ENCODE measurements at places on chromosomes 6 and 20. TPM values are rescaled to one million over a fixed set of nuclear protein-coding genes. Genes with fewer than 3 reads are reported as not detected.

Gene PGC
- polyA plus RNA-seq: 0.26 TPM

DNA sequence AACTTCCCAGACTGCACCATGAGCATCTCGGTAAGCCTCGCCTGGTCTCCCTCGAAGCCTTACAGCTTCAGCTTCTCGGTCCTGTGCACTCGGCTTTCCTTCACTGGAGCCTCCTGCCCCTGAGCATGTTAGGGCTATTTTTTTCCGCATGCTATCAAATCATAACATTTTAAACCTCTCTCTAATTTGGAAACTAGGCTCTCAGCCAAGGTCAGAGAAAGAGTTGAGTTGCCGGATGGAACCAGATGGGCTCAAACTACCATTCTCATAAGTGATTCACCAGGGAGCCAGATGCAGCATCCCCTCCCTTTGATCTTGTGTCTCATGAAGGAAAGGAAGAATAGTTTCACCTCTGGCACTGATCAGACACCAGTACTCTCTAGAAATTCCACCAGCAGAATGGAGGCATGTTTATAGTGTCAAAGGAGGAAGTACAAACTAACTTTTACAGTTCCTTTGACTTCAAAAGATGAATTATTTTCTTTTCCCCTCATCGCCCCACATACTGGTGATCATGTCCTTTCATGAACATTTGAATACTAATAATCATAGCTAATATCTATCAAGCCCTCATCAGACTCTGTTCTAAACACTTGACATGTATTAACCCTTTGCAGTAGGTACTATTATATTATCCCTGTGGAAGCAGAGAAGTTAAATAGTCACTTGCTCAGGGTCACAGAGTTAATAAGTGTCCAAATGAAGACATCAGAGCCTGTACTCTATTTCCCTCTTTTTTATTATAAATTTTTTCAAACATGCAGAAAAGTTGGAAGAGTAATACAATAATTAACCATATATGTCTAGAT is 46.7 kb downstream of the MAP1LC3A start:
- peak; percentile 46 for DNase-seq

Gene TSPO2
- polyA plus RNA-seq: 0.82 TPM

Gene SAPCD1
- 17.2 TPM for polyA plus RNA-seq

DNA sequence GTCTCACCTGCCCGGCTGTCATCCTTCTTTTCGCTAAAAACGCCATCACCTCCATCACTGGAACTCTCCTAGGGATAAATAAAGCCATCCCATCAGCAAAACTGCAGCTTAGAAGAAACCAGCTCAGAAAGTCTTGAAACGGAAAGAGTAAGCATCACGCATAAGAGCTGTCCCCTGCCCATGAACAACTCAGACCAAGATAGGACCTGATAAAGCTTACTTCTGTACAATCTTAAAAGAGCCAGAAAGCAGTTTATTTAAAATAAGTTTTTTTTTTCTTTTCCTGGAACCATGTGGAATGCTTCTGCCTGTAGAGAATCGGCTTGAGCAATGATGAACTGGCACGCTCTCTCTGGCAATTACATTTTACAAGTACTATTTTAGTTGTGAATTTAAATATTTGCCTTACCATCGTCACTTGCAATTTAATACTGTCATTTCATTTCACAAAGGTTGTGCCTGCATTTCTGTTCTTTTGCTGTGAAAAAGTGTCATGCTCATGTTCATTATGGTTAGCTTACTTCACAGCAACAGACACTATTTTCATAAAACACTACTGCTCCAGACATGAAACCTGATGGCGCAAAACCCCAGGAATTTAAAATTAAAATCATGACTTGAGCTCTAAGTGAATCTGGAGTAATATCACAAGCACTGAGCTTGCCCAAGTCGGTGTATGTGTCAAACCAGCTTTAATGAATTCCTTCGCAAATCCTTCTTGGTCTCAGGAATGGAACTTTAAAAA is 59.6 kb upstream of the EMILIN3 start:
- DNase-seq: no peak

Gene MCM9
- polyA plus RNA-seq: 26.0 TPM

DNA sequence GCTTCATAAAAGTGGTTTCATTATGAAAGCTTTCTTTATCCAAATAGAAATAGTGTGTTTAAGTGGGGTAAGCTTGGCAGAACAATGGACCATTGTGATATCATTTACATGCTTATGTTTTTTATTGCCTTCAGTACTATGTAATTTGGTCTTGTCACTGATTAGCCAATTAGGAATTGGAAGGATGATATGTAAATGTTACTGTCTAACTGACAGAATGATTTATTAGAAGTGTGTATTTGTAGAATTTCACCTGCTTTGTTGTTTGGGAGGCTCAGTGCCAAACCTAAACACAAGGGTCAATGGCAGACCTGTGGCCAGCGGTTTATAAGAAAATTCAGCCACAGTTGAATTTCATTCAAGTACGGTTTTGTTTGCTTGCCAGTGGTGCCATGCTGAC is 39.0 kb downstream of the AIG1 start:
- no peak for DNase-seq

- no peak for DNase-seq
These were observed 102.3 kb downstream of the EDN3 start for GRCh38 chr20:59402681-59403080.

- no peak for DNase-seq
These were observed 162.9 kb downstream of the QKI start for GRCh38 chr6:163577404-163577803.

DNA sequence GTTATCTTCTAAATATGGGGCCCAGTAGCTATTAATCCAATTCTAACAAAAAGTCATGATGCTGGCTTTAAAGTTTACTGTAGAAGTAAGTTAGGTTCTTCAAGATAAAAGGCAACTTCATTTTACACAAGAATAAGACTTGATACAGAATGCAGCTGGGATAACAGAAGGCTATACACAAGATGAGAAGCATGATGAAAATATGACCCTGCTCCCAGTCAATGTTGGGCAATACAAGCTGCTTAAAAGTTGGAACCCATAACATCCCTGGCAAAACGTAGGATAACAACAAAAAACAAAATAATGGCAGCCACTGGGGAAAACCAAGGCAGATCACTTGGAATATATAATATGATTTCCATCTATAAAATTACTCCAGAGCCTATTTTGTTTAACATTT is 87.6 kb upstream of the RSPO3 start:
- no peak for DNase-seq

DNA sequence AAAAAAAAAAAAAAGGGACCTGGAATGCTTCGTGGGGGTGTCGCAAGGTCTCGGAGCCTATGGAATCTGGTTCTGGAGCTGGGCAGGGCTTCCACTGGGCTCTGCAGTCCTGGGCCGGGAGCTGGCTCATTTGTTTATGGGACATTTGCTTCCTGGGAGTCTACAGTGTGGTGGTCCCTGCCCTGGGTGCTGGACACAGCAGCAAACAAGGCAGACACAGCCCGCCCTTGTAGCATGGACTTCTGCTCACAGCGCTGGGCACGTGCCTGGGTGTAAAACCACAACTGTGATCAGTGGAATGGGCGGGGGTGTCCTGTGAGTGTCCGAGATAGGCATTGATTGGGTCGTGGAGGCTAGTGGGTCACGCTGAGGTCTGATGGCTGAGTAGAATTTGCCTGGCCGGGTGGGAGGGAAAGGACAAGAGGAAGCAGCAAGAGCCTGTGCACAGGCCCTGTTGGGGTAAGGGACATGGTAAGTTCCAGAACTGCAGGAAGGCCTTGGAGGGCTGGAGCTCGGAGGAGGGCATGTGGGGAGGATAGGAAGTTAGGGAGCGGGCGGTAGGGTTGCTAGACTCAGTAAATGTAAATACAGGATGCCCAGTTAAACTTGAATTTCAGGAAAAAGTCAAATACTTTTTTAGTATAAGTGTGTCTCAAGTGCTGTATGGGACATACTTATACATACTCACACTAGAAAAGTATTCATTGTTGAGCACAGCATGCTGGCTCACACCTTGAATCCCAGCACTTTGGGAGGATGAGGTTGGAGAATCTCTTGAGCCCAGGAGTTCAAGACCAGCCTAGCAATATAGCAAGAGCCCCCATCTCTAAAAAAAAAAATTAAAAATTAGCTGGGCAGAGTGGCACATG is 61.3 kb upstream of the PMEPA1 start:
- no peak for DNase-seq

GRCh38 chr6:5667737-5668136 is 339.0 kb downstream of the NRN1 start:
- no peak for DNase-seq

DNA sequence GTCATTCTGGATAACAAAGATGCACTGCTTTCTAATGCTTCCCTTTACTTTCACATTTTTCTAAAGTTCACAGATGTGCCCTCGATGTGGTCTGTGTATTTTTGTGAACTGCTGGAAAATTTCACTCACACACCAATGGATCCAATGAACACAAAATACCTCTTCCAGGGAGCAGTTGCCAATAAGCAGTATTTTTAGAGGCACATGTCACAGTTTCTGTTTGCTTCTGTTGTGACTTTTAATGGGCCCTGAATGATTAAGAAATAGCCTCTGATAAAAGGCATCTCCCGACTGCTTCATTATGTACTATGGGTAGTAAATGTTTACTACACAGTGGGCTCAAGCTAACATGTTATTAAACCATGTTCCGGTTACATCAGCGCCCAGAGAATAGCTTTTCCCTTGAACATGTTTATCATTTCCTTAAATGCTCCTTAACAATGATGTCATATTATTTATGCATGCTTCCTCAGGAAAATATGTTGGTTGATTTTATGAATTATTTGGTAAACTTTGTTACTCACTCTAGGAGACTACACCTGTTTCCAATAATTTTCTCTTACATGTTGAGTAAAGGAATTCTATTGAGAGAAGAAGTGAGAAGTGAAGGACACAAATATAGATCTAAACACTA is 188.0 kb downstream of the KCNQ5 start:
- no peak for DNase-seq

GRCh38 chr6:44542401-44543116 is 155.1 kb downstream of the CDC5L start:
- no peak for DNase-seq

Gene RBPJL
- polyA plus RNA-seq: not detected

Gene OLIG3
- polyA plus RNA-seq: not detected

DNA sequence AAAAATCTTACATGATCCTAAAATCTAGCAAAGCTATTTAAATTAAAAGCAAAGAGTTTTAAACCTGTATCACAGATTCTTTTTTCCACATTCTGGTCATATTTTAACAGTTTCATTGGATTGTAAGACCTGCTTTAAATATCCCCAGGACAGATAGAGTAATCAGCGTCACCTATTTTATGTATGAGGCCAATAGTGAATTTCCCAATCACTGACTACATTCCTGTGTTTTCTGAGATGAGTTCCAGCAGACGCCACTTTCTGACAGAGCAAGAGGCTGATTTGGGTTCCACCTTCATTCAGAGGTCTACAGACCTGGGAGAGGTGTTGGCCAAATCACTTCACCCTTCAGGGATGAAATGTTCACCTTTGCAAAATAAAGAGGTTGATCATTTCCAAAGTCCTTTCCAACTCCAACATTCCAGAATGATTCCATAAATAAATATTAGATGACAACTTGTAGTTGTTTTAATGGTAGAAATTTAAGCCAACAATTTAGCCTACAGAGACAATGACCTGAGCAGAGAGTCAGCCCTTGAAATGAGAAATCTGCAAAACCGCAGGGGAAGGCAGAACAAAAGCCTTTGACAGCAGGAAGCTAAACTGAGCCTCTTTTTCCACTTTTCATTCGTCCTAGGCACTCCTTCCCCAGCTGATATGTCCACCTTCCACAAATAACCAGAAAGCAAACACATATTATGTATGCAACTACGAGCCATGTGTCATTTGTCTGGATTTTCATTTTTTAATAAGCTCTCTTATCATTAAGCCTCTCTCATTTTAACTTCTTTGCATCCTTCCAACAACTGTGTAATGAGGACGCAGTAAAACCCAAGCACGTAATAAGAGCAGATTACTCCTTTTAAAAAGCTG is 105.2 kb downstream of the TFAP2A start:
- no peak for DNase-seq
